ENCODE measurements at places on chromosomes 16 and 17. TPM values are rescaled to one million over a fixed set of nuclear protein-coding genes. Genes with fewer than 3 reads are reported as not detected.

The ABCA6 gene
- total RNA-seq, result 23.1 TPM

The GALR2 gene
- not detected for total RNA-seq

DNA sequence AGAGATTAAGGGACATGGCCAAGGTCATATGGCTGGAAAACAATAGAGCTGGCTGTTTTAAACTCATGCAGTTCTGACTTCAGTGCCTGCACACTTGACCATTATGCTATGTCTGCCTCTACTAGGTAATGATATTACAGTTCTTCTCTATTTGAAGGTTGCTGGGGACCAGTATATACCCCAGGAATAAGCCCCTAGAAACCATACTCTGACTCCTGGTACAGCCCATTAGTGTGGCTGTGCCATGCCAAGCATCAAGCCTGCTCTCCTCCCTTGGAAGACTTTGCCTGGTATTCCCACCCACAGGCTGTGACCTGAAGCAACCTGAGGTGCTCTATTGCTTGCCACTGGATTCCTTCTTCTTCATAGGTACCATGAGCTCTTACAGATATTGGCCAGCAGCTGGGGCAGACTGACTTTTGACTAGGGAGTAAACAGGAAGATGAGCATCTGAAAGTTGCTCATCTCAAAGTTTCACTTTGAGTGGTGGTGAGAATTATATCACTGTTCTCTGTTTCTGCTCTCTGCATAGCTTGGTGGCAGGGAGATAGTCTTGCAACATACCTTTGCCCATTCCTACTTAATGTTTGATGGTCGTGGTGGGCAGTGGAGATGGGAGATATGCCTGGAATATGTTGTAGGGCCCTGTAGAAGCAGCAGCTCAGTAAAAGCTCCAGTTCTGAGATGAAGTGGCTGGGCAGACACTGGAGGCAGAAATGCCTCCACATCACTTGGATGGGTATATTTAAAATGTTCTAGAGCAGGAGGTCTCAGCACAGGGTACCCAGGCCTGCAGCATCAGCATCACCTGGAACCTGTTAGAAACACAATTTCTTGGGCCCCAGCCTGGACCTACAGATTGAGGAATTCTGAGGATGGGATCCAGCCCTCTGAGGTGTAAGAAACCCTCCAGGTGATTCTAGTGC, 274.7 kb downstream of the HS3ST4 start:
- no peak for DNase-seq

- peak; percentile 76 for DNase-seq
Observed at GRCh38 chr17:7217113-7217987, 2.3 kb downstream of the DLG4 start.

- no peak for DNase-seq
Observed at GRCh38 chr16:28537076-28537475, 1.7 kb downstream of the NUPR1 start.

The CACNG1 gene
- not detected for total RNA-seq

Measured in fibroblast of lung (primary cell).